MV-4-11 (cell line): ENCODE measurements at places on chromosomes 5 and 9.

- DNase-seq, result no peak
These were observed 29.3 kb downstream of the PRRC2B start for GRCh38 chr9:131423171-131423581.

- DNase-seq, result peak; percentile 59
These were observed 228.2 kb downstream of the TLE1 start for GRCh38 chr9:81461196-81461595.

DNA sequence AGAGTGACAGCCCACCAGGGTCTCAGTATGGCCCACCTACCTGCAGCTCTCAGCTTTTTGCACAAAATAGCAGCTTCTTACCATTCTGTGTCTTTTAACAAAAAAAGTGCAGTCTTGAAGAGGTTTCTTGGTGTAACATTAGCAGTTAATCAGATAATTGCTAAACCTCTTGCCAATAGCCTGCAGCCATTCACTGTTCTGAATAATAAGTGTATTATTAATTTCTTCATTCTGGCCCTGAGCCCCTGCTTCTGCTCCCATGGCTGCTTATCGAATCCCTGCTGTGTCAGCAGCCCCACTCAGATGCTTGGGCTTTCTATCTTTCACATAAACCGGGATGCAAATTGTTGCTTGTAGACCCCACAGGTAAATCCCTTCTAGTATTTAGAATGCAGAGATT, 485.9 kb downstream of the CAAP1 start:
- no peak for DNase-seq

DNA sequence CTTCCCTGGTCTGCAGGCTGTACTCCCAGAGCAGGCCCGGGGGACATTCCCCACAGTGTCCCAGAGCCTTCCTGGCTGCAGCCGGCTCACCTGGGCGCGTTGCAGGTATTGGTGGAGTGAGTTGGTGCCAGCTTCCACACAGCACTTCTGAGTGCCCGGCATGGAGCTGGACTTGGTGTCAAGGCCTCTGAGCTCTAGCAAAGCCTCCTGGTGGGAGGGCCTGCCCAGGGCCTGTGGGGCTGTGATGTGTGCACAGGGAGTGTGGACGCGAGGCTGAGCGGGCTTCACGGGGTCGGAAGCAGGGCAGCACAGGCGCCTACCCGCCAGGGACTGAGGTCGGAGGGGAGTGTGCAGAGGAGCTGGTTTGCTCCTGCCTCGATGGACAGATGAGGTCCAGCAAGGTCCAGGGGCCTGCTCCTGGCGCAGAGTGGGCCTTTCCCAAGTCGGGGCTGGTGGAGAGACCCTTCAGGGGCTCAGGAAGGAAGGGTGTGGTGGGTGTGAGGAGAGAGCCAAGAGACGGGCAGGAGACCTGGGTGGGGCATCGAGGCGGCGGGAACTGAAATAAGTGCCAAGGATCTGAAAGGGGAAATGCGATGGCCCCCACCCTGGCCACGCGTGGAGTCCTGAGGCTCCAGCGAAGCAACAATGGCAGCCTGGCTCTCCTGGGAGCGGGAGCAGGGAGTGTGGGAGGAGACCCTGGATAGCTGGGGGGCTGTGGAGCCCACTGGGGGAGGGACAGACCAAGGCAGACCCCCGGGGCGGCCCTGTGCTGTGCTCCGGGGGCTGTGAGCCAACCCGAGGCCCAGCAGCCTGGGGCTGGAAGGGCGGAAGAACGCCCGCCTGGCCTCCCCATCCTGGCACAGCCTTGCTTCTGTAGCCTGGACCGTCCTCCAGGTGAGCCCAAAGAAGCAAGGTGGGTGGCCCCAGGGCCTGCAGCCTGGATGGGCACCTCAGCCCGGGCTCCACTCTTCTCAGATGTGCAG, 78.4 kb downstream of the RXRA start:
- peak; percentile 28 for DNase-seq

- DNase-seq, result no peak
These were observed 287.8 kb downstream of the MTRR start for GRCh38 chr5:8156706-8157105.

DNA sequence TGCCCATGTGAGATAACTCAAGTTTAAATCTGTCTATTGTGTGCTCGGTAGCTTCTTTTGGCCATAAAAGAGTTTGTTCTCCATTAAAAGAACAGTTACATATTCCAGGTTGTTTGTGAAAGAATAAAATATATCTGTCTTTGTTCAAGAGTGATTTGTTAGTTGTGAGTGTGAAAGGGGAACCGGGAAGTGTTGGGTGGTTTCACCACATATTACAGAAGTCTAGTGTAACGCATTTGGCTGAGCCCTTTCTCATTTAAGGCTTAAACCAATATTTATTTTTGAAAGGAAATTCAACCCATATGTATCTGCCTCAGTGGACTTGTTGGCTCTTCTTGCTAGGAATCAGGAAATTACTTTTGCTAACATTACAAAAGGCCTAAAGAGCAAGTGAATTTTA, 54.1 kb upstream of the DMRTA1 start:
- peak; percentile 53 for DNase-seq

DNA sequence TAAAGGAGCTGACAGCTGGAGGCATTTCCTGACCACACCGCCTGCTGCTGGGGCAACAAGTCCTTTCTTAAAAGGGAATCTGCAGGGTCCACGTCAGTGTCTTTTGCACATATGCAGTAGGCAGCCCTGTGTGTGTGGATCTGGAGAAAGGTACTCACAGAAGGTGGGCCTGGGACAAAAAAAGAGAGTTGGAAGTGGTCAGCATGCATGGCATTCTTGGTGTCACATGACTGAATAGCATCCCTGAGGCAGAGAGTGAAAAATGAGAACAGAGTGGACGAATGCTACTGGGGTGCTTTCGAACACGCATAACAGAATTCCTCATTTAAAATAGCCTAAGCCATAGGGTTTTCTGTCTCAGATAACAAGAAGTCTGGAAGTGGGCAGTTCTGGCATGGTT, 47.0 kb downstream of the DNAJC21 start:
- no peak for DNase-seq

DNA sequence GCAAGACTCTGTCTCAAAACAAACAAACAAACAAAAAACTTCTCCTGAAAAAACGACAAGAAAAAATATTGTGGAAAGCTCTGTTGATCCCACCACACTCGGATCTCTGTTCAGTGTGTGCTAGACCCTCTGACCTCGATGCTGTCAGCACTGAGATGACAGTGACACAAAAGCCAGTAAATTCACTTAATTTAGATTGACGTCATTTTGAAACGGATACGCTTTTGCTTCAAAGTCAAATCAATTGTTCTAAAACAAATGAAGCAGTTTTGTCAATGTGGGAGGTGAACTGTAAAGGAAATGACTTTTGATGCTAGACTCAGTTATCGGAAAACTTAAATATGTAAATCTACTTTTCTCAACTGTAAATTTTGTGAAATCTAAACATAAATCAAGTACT, 26.6 kb downstream of the CCT5 start:
- no peak for DNase-seq

- no peak for DNase-seq
These were observed 26.4 kb downstream of the ZFAND5 start for GRCh38 chr9:72338631-72339030.

- no peak for DNase-seq
These were observed 281.7 kb downstream of the PARP8 start for GRCh38 chr5:50947906-50948683.

DNA sequence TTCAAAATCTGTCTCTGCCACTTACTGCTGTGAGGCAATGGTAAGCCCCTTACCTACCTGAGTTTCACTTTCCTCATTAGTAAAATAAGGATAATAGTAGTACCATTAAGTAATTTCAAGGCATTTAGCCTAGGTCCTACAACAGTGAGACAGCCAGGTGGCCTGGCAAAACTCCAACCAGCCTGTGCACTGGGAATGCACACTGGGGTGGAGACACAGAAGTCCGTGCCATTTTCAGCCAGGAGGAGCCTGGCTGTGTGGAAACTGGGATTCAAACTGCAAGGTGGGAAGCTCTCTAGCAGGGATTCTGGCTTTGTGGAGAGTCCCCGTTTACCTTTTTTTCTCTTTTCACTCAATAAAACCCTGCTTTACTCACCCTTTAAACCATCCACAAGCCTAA, 630.4 kb downstream of the PRELID2 start:
- no peak for DNase-seq

GRCh38 chr5:167736992-167737391, 554.5 kb upstream of the WWC1 start:
- no peak for DNase-seq

- no peak for DNase-seq
These were observed 85.0 kb upstream of the SSBP2 start for GRCh38 chr5:81835814-81836367.

DNA sequence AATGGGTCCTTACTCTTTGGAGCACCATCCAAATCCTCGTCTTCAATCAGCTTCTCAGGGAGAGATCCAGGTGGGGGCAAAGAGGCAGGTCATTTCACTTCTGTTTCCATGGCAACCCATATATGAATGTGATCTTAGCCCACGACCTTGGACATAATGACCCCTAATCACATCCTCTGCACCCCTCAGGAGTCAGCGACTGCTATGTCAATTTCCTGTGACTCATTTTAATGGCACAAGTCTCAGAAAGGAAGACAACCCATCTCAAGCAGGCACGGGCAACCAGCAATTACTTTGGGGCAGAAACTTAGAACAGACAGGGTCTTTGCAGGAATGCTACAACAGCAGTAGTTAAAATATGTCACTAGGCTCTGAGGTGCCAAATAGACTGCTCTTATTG, 591.2 kb downstream of the TLR4 start:
- DNase-seq, result no peak

DNA sequence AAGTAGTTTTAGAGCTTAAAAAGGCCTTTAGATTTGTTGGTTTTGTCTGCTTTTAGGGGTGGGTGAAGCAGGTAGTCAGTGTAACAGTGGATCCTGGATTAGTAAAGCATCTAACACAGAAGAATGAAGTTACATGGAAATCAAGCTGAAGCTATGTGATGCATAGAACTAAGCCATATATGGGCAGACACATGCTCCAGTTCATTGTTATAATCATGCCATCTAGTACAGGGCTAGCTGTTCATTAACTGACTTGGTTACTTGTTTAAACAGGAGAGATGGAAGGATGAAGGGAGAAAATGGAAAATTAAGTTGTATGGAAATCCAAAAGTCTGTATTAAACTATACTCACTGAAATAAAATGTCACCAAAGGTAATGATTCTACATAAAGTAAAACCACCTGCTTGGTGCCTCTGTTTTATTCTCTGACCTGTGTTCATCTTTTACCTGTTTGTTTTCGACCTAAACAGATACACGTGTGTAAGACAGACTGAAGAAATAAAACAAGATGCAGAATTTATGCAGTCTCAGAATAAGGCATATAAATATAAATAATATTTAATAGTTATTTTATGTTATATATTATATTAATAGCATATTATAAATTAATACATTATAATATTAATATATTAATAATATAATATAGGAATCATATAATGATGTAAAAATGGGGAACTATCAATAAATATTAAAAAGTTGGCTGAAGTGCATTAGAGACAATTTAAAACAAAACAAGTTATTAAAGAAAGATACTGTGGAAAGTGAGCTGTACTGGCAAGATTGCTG, 33.9 kb downstream of the MRPS30 start:
- no peak for DNase-seq

- peak; percentile 67 for DNase-seq
These were observed 47.1 kb downstream of the BRINP1 start for GRCh38 chr9:119322184-119322583.

DNA sequence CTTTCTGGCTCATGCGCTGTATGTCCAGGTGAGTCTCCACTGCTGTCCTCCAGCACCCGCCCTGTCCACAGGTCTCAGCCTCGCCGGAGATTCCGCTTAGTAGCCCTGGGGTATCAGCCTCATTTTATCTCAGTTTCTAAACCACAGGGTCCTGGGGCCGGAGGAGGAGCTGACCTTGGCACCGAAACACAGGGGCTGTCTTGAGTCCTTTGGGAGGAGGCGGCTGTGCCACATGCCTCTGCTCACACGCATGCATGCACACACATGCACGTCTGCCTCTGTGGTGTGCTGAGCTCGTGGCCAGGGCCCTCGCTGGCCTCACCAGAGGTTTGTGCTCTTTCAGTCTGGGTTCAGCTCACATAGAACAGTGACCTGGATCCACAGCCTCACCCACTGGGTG, 23.3 kb downstream of the TRIP13 start:
- DNase-seq, result no peak

DNA sequence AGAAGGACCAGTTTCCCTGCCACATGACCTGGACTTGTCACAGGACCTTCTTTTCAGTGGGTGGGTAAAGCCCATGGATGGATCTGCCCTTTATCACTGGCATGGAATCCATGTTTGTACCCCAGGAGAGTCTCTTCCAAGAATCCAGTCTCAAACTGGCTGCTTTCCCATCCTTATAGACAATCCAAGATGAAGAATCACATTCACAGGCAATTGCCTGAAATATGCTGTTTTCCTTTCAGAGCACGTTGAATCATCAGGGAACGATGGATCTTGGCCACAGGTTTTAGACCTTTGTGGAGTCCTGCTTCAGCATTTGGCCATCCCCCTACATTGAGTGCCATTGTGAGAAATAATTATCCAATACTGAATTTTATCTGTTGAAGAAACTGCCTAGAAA, 319.8 kb downstream of the ASTN2 start:
- DNase-seq, result no peak

DNA sequence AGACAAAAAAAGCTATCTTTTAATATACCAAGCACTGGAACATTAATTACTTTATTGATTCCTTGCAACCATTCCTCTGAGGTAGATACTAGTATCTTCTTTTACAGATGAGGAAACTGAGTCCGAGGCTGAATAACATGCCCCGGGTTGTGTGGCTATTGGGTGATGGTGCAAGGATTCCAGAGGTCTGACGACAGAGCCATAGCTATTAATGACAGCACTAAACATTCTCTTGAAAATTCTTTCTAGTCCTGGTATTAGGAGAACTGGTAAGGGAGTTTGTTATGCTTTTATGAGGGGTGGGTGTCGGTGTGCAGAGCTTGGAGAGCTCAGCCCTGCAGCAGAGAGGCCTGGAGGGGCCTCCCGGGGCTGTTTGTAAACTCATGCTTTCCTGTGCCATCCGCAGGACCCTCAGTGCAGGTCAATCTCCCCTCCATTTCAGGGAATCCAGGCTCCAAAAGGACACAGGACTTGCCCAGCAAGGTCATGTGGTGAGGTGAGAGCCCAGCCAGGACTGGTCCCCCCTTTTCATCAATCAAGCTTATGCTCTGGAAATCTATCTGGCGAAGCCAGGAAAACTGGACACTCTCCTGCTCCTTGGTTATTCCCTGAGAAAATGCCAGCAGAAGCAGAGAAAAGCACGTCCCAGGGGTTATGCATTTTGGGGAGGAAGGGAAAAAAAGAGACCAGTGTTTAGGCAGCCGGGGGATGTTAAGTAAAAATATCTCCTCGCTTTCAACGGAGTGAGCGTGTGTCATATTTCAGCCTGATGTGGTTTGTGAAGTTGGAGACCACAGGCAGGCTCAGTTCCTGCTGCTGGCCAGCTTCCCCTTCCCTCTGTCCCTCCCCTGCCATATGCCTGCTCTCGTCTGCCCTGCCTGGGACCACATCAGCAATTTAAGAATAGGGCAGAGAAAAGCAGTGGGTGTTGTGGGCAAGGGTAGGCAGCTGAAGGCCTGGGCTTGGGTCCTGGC, 3.7 kb downstream of the GSN start:
- DNase-seq, result peak; percentile 96

GRCh38 chr5:43702815-43703214, 99.8 kb downstream of the NNT start:
- no peak for DNase-seq

GRCh38 chr9:27437652-27438373, 86.3 kb upstream of the IFNK start:
- no peak for DNase-seq

- DNase-seq, result no peak
These were observed 14.2 kb upstream of the RALGDS start for GRCh38 chr9:133135146-133135745.

- no peak for DNase-seq
These were observed 136.7 kb upstream of the ZNF462 start for GRCh38 chr9:106726070-106726815.

GRCh38 chr5:76404223-76405211, 1.4 kb downstream of the IQGAP2 start:
- DNase-seq, result peak; percentile 38
